ENCODE measurements at places on chromosomes 13 and 19. TPM values are rescaled to one million over a fixed set of nuclear protein-coding genes. Genes with fewer than 3 reads are reported as not detected.

- no peak overlapping the region for H3K27ac ChIP-seq
- H3K36me3 ChIP-seq = peaks cover 1% of the 10 kb centered on the region
- no peak overlapping the region for H3K4me3 ChIP-seq
- no peak for DNase-seq
These were observed 13.9 kb downstream of the ZNF543 start for GRCh38 chr19:57334191-57334590.

GRCh38 chr13:44762911-44763310 lies 186.8 kb upstream of the TSC22D1 start:
- H3K36me3 ChIP-seq = no peaks in the 10 kb centered on the region
- H3K27ac ChIP-seq = no peak overlapping the region
- no peaks in the 10 kb centered on the region for H3K4me1 ChIP-seq
- H3K27me3 ChIP-seq = no peaks in the 10 kb centered on the region
- H3K4me3 ChIP-seq = no peak overlapping the region

DNA sequence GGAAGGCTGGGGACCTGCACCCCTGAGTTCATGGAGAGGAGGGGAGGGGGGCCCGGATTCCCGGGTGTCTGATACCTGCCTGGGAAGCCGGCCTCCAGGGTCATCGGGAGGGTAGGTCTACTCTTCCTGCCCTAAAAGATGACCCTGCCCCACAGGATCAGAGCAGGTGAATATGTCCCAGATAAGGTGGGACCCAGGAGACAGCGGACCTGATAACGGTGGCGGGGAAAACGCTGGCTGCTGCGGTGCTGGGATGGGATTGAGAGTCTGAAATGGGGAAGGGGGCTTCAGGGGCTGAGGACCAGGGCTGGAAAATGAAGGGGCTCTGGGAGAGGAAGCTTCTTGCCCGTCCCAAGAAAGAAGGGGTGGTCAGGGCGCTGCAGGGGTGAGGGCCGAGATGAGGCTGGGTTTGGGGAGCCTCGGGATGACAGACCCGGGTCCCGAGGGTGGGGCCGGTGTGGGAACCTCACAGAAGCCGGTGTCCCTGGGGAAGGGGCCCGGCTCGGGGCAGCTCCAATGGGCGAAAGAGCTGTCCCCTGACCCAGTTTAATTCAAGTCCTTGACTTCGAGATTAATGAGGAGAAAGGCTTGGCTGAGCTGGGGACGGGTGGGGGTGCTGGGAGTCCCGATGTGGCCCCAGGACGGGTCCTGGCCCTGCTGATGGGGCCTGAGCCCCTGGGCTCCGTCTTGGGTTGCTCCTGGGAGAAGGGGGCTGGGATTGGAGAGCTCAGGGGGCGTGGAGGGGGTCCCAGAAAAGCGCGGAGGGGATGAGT lies 823 bp downstream of the TTYH1 start:
- peaks cover 24% of the 10 kb centered on the region for H3K4me1 ChIP-seq
- no peak for DNase-seq
- H3K4me3 ChIP-seq = peak overlapping the region; percentile 39

Gene ZNF836
- polyA plus RNA-seq = 2.4 TPM

All from sigmoid colon (tissue), 7 donors.